Bone marrow (tissue), 2 donors: ENCODE measurements at places on chromosomes 6 and 20.

GRCh38 chr6:49787176-49787575 is at the start of gene PGK2:
Gene PGK2 (minus strand): TSS chr6:49787285. CDS start chr6:49787187, 98 bp downstream.
- no peak for DNase-seq

- DNase-seq = no peak
Observed at GRCh38 chr6:100185615-100186014, 191.6 kb upstream of the MCHR2 start.

GRCh38 chr6:152943260-152943897 is 39.5 kb downstream of the FBXO5 start:
- DNase-seq = no peak

- no peak for DNase-seq
Observed at GRCh38 chr6:136033416-136033815, 181.9 kb downstream of the PDE7B start.

DNA sequence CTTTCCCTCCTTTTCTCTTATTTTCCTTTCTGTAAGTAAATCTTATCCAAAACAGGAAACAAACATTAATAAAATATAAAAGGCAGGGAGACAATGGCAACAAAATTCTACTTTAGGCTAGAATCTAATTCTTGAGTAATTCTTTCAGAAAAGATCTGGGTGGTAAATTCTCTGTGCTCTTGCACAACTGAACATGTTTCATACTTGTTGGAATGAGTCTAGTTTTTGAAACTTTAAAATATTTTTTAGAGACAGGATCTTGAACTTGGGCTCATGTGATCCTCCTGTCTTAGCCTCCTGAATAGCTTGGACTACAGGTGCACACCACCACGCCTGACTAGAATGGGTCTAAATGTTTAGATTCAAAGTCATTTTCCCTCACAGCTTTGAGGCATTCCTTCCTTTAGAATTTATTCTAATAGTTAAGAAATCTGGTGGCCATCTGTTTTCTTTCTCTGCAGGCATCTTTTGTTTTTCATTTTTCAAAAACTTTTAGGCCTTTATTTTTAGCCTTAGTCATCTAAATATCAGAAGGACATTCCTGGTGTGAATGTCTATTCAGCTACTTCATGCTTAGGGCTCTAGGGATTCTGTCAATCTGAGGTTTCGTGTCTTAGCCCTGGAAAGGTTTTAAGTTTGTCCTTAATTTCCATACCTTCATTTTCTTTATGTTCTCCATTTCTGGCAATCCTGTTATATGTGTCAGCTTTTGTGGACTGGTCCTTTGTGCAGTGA is 76.5 kb downstream of the CDKAL1 start:
- DNase-seq = no peak

DNA sequence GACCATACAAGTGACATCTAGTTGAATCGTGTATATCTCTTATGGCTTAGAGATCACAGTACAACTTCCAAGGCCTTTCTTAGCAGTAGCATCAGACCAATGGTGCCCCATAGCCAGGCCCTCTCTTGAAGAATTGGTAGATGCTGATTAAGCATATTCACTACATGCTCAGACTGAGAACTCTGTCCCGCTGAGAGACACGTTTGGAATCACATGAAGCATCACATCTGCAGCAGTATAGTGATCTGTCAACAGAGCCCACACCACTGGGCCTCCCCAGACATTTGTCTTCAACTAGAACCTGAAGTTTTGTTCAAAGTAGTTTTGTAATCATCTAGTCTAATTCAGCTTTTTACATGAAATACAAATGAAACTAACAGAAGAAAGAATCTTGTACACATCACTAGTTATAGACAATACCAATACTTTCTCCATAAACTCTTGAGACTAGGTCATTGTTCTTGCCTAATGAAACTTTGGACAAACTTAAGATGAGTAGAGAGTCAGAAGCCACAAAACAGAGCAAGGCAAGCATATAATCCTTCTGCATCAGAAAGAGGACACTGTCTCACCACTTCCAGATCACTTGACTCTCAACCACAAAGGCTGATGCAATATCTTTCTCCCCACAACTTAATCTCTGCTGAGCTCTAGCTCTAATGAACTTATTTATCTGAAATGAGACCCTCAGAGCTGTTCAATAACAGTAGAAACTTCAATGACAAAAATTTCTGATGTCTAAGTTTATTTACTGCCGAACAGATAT is 182.7 kb downstream of the TBX18 start:
- DNase-seq = no peak

DNA sequence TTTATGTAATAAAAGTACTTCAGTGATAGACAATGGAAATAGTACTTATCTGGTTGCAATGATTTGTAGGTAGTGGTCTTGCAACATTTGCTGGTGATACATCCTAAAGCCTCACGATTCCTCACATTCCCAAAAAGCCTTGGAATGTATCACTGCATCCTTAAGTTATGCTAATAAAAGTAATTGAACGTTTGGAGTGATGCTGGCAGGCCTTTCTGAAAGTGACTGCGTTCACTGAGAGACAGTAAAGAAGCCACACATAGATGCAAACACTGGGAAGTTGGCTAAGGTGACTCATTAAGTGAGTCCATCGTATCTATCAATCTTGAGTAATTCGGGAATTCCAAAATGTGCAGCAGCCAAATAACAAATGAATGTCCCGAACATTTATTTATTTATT is 444.1 kb upstream of the SOX4 start:
- no peak for DNase-seq

GRCh38 chr20:43252761-43253160 is 63.1 kb upstream of the PTPRT start:
- DNase-seq = no peak

GRCh38 chr6:125197795-125198269 is 44.3 kb downstream of the TPD52L1 start:
- DNase-seq = no peak
